ENCODE measurements at places on chromosomes 12 and 14.

GRCh38 chr12:74250891-74251290, 286.7 kb upstream of the ATXN7L3B start:
- DNase-seq, result no peak

DNA sequence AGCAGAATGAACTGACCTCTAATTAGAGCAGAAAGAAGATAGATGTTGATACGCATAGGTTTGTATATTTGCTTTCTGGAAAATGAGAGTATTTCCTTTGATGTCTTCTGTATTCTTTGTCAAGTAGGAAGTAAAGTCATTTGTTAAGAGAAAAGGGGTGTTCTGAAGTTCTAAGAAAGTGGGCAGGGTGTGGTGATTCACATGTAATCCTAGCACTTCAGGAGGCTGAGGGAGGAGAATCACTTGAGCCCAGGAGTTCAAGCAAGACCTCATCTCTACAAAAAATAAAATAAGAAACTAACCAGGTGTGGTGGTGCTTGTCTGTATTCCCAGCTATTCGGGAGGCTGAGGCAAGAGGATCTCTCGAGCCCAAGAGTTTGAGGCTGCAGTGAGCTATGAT, 2.8 kb downstream of the RHNO1 start:
- no peak for DNase-seq

GRCh38 chr14:63426838-63427352, 108.2 kb upstream of the GPHB5 start:
- no peak for DNase-seq

DNA sequence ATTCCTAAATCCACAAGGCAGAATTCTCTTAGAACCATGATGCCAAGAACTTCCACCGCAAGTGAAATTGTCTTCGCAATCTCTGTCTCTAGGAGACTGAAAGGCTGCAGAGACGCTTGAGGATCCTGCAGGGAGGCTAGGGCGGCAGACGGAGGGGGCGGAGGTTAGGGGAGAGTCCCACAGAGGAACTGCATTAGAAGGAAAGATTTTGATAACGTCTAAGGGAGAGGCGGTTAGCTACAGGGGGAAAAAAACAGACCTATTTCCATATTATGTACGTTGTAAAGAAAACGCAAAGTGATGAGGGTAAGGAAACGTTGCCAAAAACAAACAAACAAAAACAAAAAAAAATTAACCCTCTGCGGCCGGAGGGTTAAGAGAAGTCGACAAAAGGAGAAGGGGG, 595 bp downstream of the KLHL28 start:
- DNase-seq, result peak; percentile 24

DNA sequence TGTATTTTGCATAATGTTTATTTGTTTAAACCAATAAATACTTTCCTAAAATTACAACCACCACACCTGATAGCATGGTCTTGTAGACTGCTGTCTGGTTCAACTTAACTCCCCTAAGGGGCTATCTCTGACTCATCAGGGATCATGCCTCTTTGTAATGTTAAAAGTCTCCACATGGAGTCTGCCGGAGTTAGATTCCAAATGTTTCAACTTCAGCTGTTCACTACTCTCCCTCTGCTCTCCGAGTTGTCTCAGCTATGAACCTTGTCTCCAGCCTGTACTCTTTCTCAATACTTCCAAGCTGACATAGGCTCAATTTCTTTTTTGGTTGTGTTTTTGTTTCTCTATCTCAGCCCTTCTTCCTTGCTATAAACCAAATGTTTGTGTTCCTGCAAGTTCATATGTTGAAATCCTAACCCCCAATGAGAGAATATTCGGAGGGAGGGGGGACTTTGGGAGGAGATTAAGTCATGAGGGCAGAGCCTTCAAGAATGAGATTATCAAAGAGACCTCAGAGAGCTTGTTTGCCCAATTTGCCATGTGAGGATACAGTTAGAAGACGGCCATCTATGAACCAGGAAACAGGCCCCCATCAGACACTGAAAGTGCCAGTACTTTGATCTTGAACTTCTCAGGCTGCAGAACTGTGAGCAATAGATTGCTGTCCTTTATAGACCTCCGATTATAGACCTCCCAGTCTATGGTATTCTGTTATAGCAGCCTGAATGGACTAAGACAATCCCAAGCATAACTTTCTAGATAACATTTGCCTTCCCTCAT, 858.2 kb downstream of the VRK1 start:
- DNase-seq, result no peak

GRCh38 chr12:32423559-32423958, 24.2 kb downstream of the FGD4 start:
- DNase-seq, result no peak

- no peak for DNase-seq
These were observed 234.4 kb downstream of the SEC23A start for GRCh38 chr14:38868399-38869290.

DNA sequence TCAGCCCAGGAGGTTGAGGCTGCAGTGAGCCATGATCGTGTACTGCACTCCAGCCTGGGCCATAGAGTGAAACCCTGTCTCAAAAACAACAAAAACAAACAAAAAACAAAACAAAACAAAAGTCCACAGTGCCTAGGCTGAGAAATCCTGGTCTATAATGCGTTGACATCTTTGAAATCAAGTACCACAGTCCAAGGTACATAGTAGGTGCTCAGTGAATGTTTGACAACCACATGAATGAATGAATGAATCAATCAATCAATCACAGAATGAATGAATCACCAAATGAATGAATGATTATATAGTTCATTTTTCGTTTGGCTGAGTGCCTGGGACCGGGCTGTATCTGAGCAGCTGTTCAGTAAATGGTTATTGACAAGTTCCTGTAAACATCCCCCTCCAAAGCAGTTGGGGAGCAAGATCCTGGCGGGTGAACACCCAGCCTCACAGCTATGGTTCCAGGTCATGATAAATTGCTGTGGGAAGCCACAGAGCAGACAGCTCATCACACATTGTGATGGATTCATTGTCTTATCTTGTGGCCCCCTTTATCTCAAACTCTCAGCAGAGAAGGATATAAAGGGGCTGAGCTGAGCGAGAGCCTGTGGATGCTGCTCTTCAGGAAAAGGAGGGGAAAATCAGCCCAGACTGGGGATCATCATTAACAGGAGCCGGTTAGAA, 30.4 kb upstream of the IFT81 start:
- DNase-seq, result no peak

- DNase-seq, result no peak
These were observed 72.2 kb downstream of the CLIP1 start for GRCh38 chr12:122350141-122350848.

GRCh38 chr12:45688183-45688582, 41.3 kb upstream of the ARID2 start:
- no peak for DNase-seq

All from stimulated activated CD4-positive, alpha-beta T cell treated with anti-CD3 and anti-CD28 coated beads, Interleukin-1b, Interleukin-23, amount 100 ng/mL, for 24 hours (primary cell).